ENCODE measurements at places on chromosomes 11 and 22.
A peak's percentile ranks its signal among the peaks of the same experiment; 100 is the strongest.

DNA sequence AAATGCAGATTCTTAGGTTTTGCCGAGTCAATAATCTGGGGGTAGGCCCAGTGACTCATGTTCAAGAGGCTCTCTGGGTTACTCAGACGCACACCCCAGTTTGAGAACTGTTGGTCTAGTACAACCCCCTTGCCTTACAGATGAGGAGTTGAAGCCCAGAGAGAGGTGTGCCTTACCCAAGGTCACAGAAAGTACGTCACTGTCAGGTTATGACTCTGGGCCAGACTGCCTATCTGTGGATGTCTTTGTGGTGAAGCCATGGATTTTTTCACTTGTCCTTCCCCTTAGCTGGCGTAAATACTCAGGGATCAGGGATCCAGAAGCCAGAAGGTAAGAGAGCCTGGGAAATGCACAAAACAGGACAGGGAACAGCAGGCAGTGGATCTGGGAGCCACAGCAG lies 25.2 kb upstream of the NECTIN1 start:
- DNase-seq: no peak

GRCh38 chr11:113255096-113255495 lies 59.3 kb upstream of the TTC12 start:
- no peak for DNase-seq

DNA sequence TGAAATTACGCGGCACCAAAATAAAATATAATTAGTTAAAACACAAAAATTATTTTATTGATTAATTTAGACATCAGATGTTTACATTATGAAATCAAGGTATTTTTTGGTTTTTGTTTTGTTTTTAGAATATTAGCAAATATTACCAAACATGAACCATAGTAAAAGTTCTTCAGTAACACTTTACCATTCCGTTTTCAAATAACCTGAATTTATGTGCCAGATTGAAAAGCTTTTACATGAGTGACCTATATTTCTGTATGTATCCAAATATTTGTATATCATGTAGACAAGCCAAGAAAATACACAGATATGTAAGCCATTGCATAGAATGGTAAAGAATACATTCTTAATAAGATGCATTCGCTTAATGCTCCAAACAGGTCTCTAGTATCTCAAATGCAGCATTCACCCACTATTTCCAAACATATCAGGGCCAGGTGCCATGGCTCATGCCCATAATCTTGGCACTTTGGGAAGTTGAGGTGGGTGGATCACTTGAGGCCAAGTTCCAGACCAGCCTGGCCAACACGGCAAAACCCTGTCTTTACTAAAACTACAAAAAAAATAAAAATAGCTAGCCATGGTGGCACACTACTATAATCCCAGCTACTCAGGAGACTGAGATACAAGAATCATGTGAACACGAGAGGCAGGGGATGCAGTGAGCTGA lies 102.4 kb upstream of the SERPIND1 start:
- no peak for DNase-seq

- DNase-seq: no peak
Measured at GRCh38 chr22:42792909-42793847, 63.9 kb downstream of the ARFGAP3 start.

GRCh38 chr11:121194731-121195596 lies 93.9 kb downstream of the TECTA start:
- peak; percentile 83 for DNase-seq

GRCh38 chr11:80297858-80298632 lies 857.2 kb upstream of the TENM4 start:
- DNase-seq: no peak

DNA sequence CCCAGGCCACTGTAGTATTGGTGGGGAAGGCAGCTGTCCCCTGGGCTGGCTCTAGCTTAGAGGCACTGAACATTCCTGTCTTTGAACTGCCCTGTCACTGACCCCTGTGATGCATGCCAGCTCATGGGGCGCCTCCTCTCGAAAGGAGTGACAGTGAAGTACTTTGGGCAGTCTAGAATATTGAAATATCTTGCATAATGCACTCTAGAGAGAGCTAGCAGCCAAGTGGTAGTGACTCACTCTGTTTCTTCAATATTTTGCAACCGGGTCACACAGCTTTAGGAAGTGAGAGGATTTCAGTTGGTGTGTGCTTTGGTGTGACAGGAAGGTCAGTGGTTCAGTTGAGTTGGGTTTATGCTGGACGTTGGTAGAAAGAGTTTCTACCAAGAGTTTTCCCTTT lies 35.5 kb upstream of the ST14 start:
- no peak for DNase-seq

GRCh38 chr11:34758262-34758661 lies 137.4 kb downstream of the EHF start:
- no peak for DNase-seq

DNA sequence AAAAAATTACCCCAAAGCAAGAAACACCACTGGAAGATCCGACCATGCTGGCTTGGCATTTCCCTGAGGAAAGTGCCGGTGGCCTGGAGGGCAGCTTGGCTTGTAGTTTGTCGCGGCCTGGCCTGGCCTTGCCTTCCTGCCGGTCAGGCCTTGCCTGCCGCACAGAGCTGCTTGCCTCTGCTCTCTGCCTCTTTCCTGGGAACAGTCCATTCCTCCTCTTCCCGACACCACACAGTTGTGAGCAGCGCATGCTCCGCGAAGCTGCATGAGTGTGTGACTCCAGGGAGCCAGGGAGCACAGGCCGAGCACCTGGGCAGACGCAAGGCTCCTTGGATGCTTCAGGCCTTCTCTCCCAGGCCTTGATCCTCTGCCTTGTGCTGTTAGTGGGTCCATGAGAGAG lies 19.8 kb downstream of the CTTN start:
- DNase-seq: no peak

DNA sequence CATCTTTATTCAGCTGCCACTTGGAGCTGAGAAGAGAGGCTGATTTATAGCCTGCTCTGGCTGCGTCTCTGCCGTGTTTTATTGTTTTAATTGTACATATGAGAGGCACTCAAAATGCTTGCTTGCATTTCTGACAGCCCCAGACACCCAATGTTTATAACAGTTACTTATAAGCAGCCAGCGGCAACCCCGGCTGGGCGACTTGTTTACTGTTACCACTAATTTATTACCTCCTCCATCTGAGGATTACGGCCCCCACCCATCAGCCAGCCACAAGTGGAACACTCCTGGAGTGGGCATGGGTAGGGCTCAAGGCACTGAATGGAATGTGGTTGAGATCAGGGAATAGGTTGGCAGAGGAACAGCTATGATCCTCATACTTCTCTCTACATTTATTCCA lies 61.2 kb downstream of the CLPB start:
- peak; percentile 93 for DNase-seq

GRCh38 chr11:45896422-45896984 lies 10.6 kb downstream of the FREY1 start:
- peak; percentile 84 for DNase-seq

DNA sequence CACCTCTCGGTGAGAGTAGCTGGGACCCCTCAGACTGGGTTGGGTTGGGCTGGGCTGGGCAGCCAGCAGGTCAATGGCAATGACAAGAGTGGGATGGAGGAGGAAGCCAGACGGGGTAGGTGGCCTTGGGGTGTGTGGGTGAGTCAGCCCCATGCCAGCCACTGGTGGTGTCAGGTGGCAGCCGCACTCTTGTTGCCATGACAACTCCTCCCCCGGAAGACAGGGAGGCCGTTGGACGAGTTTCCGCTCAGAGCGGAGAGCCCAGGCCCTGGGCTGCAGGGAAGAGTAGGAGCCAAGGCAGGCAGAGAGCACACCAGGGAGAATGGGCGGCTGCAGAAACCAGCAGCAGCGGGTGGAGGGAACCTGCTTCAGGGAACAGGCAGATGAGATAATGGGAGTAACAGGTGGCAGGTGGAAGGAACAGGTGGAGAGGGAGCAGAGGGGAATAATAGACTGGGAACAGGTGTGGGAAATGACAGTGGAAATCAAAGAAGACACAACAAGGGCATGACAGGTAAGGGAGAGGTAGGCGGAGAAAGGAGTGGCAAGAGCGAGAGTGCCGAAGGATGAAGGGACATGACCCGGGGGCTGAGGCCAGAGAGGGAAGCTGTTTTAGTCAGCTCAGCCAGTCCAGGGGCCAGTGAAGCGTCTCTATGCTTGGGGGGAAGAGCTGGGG lies 8.7 kb downstream of the SPTBN2 start:
- DNase-seq: peak; percentile 95

- no peak for DNase-seq
Measured at GRCh38 chr22:29216011-29216872, 10.5 kb downstream of the EMID1 start.

GRCh38 chr11:73894725-73895335 lies 18.0 kb downstream of the PAAF1 start:
- no peak for DNase-seq

DNA sequence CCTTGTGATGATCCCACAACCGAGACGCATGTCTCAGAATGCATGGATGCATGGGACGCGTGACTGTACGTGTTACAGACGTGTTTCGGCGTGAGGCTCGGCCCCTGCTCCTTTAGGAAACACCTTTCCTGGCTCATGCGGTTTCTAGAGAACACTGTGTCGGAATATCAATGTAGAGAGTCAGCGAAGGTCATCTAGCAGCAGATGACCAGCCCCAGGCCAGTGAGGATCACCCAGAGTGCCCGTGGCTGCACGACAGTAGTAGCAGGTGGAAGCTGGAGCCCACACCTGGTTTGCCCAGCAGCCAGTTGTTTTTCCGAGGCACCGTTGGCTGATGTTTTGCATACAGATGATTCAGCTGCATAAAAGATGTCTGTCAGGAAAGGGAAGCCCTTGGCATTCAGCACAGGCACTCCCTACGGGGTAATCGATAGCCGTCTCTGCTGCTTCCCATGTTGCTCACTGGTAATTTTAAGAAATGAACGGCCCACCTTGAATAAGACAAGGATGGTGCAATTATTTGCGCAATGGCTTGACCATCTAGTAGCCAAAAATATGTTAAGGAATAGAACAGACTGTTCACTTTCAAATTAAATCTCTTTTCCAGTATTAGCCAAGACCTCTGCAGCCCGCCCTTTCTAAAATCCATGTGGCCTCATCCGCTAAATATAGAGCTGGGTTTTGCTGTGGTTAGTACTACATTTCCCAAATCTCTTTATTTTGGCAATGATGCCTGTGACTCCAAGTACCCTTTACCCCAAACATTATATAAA lies 1.1 kb upstream of the CLTCL1 start:
- DNase-seq: peak; percentile 8

GRCh38 chr22:49671331-49672013 lies 156.2 kb downstream of the BRD1 start:
- DNase-seq: no peak

DNA sequence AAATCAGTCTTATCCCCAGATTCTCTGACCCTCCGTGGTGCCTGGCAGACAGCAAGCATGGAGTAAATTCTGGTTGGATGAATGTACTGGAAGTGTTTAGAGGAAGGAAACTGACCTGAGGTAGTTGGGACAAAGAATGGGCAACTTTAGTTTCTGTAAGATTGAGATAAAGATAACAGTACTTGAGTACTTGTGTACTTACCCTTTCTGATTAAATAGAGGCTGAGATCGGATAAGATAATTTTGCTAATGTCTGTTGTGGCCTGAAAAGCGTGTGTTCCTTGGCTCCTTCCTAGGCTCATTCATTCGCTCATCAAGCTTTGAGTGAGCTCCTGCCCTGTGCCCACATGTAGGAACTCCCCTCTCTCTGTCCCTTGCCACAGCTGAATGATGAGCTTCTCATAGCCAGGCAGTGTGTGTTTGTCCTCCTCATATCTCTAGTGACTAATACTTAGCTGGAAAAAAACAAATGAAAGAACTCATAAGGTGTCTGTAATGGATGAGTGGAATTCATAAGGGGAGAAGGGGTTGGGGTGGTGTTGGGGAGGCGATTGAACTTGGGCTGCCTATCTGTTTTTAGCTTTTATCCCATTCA lies 118.1 kb downstream of the DBX1 start:
- no peak for DNase-seq

Measured in NCI-H345 (cell line).